Transverse colon (tissue), 4 donors: ENCODE measurements at places on chromosomes 5 and 9. TPM values are rescaled to one million over a fixed set of nuclear protein-coding genes. Genes with fewer than 3 reads are reported as not detected.

ANKRD34B gene
- not detected for total RNA-seq

CD14 gene
- total RNA-seq, result 3.6 TPM

UBAP2 gene
- total RNA-seq, result 26.4 TPM

PAEP gene
- not detected for total RNA-seq

WDR5 gene
- total RNA-seq, result 95.7 TPM

IRF1 gene
- total RNA-seq, result 40.8 TPM

PCDHB11 gene
- 0.27 TPM for total RNA-seq

SOWAHA gene
- 35.2 TPM for total RNA-seq
